PC-3 (cell line): ENCODE measurements at places on chromosomes 6 and 20. TPM values are rescaled to one million over a fixed set of nuclear protein-coding genes. Genes with fewer than 3 reads are reported as not detected.
A peak's percentile ranks its signal among the peaks of the same experiment; 100 is the strongest.

The PKHD1 gene
- total RNA-seq: 0.40 and 0.52 TPM in 2 replicates

The THBS2 gene
- total RNA-seq: 0.52 TPM in 1 of 2 replicates, not detected in the other

The CDC25B gene
- 89.7 and 106 TPM in 2 replicates for total RNA-seq

- DNase-seq: no peak
Measured at GRCh38 chr6:44068607-44069296, 58.5 kb downstream of the MRPL14 start.

DNA sequence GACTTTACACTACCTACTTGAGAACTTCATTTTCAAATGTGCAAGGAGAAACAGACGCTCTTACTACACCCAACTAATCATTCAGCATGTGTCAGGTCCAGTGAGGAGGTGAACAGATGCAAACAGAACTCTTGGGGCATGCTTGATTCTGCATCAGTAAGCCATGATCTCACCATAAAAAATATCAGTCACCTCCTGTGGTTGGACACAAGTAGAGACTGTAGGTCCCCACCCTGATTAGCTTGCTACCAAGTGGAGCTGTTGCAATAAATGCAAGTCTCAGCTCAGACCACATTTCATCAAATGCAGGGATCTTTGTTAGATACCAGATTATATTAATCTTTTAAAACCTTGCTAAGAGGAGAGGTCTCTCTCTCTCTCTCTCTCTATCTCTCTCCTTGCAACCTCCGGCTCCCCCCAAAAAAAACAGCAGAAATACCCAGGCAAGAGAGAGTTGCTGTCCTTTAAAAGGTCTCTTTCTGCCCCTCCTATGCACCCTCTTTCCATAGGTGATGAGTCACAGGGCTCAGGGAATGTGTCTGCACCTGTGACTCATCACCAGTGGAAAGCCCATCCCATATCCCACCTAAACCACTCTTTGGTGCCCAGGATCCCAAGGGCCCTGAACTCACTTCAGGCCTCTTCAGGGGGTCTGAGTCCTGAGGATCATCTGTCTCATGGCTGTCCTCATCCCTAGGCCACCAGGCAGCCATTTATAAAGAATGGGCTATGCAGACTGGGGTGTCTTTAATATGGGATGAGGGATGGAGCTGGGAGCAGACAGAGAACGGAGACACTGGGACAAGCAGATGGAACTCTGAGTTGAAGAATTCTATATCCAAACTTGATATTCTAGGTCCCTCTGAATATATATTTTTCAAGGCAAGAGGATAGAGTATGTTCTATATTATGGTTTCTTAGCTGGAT lies 154.5 kb downstream of the QRSL1 start:
- peak; percentile 62 for DNase-seq

- DNase-seq: no peak
Measured at GRCh38 chr6:67200626-67201403, 1434.3 kb upstream of the ADGRB3 start.

GRCh38 chr6:137746264-137746663 lies 120.8 kb upstream of the TNFAIP3 start:
- DNase-seq: no peak

DNA sequence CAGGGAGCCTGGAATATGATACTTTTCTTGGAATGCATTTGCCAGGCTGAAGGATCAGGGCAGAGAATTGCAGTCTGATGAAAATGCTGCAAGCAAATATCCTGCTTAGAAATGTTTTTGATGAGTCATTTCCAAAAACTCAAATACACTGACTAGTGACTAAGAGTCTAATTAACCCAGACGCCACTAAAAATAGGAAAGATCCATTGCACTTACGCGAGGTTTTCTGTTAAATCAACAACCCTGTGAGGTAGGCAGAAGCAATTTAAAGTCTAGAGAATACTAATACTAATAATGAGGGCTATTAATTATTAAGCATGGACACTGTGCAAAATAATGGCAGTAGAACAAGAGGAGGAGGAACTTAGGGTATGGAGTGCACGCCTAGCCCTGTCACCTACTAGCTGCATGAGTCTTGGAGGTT lies 130.1 kb upstream of the DOK5 start:
- DNase-seq: peak; percentile 84

GRCh38 chr6:117448011-117448410 lies 22.3 kb upstream of the ROS1 start:
- no peak for DNase-seq

DNA sequence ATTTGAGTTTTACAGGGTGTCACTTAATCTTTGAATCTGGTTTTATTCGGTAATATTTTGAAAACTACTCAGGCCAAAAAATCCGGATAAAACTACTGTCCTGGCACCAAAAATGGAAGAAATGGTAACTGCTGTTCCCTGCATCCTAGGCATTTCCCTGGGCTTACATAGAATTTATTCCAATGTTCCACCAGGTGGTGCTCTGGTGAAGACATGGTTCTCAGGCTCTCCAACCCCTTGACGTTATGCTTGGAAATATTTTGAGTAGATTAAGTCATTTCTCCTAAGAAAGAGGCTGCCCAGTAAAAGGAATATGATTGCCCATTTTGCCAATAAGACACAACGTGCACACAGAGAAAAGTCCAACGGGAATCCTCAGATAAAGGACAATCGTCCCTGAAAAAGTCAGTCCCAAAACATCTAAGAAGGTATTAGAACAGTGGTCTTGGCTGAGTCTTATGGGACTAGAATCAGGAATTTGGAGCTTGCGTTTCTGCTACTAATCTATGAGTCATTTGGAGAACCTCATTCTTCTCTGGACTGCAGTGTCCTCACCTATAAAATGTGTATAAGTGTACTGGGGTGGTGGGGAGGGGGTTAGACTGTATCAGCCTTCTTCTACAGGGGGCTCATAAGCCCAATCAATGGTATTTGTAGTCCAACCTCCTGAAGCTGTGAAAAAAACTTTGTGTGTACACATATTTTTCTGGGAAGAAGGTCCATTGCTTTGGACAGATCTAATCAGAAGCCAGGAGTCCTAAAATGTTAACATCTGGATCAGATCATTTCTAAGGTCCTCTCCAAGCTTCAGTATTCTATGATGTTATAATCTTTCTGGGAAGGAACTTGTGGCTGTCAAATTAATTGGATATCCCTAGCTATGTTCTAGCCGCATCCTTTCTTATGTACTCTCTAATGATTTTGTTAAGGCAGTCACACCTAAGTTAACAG lies 131.0 kb upstream of the BMP2 start:
- peak; percentile 82 for DNase-seq

DNA sequence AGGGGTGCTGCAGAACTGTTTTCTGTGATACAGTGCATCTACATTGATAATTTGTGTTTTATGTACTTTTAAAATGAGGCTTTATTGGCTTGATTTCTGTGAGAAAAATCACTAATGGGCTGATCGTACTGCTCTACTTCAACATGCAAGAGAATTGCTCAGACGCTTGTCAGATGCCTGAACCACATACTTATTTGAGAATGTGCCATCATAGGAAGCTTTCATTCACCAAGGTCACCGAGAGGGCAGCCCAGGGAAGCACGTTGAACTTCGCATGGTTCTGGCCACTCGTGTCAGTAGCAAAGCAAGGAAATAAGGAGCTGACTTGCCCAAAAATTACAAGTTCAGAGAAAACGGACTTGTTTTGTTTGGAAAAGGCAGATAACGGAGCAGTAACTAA lies 168.5 kb upstream of the AKAP12 start:
- DNase-seq: peak; percentile 35

- DNase-seq: peak; percentile 67
Measured at GRCh38 chr20:13221673-13222318, 722 bp downstream of the ISM1 start.

DNA sequence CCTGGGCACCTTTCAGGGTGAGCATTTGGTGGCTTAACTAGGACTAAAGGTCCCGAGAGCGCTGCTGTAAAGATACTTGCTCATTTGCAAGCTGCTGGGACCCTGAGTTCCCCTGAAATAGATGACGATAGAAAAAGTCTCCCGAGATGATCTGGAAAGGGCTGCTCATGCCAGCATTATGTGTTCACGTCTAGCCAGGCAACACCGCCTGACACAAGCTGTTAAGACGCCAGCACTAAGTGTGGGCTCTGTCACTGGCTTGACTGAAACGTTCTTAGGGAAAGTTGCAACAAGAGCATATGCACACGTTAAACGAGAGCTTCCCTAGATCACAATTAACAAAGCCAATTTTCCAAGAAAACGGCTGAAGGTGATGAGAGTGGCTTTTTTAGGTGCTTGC lies 113.7 kb downstream of the SLC23A2 start:
- no peak for DNase-seq

- no peak for DNase-seq
Measured at GRCh38 chr20:63828124-63828523, 2.9 kb downstream of the ZBTB46 start.

GRCh38 chr6:53441761-53442160 lies 93.0 kb upstream of the ELOVL5 start:
- DNase-seq: no peak

- DNase-seq: no peak
Measured at GRCh38 chr6:148396411-148396810, 53.8 kb downstream of the SASH1 start.

DNA sequence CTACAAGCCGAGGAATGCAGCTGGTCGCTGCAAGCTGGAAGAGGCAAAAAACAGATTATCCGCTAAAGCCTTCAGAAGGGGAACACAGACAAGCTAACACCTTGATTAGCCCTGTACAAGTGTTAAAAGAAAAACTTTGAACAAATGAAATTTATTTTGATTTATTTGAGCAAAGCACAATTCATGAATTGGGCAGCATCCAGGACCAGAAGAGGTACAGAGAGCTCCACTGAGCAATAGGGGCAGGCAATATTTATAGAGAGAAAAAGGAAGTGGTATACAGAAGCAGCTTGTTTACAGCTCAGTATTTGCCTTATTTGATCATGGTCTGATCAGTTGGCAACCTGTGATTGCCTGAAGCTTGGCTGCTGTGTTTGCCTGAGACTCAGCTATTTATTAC lies 17.6 kb downstream of the HLA-DOB start:
- DNase-seq: no peak

DNA sequence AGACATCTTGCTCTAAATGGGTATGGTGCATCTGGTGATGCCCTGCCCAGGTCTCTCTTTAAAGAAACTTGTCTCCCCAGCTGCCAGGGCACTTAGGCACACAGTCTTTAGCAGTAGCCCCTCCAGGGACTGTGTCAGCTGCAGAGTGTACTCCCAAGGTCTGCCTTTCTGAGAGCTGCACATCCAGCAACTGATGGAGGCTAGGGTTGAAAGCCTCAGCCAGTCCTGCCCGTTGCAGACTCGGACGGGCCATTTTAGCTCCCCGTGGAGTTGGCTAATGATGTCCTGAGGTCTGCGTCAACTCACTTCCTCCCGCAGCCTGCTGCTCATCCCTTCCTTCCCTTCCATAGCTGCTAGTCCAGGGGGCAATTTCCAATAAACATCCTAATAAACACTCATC lies 381.8 kb downstream of the PTPRT start:
- no peak for DNase-seq
